Stimulated activated CD4-positive, alpha-beta T cell treated with anti-CD3 and anti-CD28 coated beads, TNF-alpha, amount 100 ng/mL, for 24 hours (primary cell): ENCODE measurements at places on chromosomes 11 and 22.

DNA sequence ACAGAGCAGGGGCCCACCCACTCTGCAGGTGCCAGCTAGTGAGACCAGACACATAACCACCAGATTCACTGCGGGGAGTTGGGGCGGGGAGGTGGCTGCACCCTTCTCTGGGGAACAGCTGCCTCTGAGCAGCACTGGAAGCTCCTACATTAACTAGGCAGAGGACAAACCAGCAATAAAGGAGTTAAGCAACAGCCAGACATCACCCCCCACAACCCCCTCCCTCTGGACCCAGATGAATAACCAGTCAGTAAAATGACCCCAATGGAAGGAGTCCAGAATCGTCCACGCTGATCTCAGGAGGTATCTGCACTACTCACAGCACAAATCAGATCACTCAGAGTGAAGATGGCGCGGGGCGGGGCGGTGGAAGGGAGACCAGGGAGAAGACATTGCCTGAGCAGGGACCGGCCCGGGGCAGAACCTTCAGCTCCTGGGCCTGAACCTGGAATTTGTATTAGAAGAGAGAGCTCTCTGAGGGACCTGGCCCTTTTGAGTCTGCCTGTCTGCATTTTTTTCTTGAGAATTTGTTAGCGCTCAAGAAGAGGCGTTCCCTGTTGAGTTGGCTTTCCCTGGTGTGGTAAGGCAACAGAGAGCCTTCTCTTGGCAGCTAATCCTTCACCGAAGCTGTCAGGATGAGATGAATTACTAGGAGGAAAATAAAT lies 125.5 kb upstream of the NCAM1 start:
- no peak for DNase-seq

GRCh38 chr11:108536783-108537182 lies 38.6 kb upstream of the POGLUT3 start:
- no peak for DNase-seq

- no peak for DNase-seq
Observed at GRCh38 chr22:20386972-20387371, 7.0 kb upstream of the ZNF74 start.

- DNase-seq, result no peak
Observed at GRCh38 chr11:132072858-132073211, 702.4 kb downstream of the NTM start.

- DNase-seq, result no peak
Observed at GRCh38 chr11:121449123-121449522, 3.0 kb upstream of the SORL1 start.

DNA sequence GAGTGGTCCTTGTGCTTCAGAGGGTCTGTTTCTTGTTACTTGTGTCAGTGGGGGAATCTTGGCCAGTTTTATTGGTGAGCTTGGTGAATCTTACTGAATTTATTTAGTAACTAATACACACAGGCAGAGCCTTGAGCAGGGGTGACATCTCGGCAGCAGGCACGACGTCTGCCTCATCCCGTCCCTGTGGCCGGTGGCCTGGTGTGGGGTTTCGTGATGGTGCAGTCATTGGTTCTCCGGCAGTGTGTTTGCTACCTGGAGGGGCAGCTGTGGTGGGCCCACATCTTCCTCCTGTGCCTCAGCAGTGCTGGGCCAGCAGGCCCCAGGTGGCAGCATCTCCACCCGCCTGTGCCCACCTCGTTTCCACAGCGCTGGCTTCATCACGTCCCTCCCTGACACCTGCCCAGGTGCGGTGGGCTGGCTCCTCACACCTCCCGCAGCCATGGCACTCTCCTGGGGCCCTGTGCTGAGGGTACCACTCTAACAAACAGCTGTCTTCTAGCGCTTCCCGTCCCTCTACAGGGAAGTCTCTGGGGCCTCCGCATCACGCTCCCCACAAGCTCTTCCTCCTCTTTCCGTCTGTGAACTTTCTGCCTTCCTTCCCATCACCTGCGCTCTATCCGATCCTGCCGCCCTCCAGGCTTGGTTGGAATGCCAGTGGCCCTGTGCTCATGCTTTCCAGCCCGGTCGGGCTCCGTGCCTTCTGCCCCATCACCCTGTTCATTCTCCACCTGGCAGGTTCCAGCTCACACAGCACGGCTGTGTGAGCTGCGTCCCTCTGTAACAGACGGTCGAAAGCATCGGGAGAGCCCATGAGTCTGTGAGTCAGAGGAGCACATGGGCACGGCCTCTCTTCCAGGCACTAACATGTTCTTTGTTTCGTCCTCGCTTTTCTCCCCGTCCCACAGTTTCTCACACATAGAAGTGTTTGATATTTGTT lies 203.4 kb downstream of the TBC1D22A start:
- no peak for DNase-seq

DNA sequence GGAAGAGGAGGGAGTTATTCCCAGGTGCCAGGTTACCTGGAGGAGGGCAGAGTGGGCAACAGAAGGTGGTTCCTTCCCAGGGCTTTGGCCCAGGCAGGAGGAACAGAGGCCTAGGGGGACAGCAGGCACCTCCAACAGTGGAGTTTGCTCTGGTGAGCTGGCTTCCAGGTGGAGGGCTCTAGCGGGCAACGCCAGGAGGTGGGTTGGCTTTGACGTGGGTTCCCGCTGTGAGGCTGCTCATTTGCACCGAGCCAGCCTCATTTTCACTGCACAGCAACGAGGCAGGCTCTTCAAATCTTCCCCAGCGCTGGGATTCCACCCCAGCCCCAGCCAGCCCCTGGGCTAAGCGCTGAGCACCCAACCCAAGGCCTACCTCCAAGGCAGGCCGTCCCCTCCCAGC lies 8.1 kb downstream of the IGSF9B start:
- no peak for DNase-seq

- DNase-seq, result no peak
Observed at GRCh38 chr22:40031766-40032470, 37.2 kb downstream of the FAM83F start.

GRCh38 chr11:113591117-113591516 lies 115.0 kb downstream of the TMPRSS5 start:
- no peak for DNase-seq

GRCh38 chr11:35632301-35632700 lies 14.0 kb downstream of the FJX1 start:
- no peak for DNase-seq

DNA sequence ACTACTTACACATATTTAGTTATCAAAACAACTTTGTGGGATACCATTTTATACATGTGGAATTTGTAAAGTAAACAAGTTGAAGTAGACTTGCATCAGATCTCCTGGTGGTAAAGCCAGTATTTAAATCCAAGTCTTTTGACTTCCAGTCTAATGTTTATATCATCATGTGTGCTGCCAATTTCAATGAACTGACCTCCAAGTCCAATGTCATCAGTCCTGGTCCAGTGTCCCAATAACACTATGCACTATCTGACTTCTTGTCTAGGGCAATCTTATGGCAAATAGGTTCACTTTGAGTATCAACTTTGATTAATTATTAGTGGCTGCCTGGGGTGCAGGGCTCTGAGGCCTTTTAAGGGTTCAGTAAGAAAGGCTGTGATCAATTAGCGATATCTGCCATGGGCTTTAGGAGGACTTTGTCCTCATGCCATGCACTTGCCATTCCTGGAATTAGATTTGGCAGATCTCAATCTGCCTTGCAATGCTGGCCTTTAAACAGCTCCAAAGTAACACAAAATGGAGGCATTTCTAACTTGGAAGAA lies 9.6 kb upstream of the PTS start:
- no peak for DNase-seq

DNA sequence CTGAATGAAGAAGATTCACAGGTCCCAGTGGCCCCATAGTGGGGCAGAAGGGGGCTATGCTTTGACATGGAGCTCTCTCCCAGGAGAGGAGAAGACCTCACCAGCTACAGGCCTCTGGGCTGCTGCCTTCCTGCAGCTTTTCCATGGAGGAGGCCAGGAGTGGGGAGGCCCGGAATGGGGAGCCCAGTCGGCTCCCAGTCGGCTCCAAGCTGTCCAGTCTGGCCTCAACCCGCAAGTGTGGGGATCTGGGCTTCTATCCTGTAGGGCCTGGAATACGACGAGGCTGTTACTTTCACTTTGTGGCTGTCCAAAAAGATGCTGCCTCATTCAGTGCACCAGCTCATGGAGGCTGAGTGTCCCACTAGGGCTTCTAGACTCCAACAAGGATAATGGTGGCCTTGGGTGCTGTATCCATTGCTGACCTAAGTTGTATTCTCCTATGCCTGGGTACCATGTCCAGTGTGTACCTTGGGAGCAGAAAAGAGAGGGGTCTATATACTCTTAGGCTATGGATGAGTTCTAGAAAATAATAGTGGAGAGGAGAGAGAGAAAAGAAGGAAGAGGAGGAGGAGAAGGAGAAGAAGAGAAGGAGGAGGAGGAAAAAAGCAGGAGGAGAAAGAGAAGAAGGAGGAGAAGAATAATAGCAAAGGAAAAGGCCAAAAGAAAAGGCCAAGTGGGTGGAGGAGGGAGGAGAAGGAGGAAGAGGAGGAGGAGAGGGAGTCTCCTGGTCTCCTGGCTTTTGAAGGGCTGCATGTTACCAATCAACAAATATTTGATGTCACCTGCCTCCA lies 1.1 kb downstream of the MYO18B start:
- DNase-seq, result no peak

DNA sequence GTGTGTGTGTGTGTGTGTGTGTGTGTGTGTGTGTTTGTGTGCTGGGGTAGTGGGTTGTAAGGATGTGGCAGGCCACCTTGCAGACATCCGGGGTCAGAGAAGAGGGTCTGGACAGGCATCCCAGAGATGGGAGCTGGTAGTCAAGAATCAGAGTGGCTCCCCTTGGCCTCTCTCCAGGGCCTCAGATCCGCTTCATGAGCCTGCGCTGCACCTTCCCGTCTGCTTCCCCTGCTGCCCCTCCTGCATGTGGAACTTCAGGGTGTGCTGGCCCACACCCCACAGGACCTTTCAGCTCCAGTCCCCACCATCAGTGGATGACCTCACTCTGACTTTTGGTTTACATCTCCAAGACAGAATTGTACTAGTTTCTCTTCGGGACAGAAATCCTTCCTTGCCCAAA lies 31.2 kb downstream of the TREH start:
- DNase-seq, result no peak

- no peak for DNase-seq
Observed at GRCh38 chr11:57463671-57464538, 3.6 kb downstream of the RTN4RL2 start.

DNA sequence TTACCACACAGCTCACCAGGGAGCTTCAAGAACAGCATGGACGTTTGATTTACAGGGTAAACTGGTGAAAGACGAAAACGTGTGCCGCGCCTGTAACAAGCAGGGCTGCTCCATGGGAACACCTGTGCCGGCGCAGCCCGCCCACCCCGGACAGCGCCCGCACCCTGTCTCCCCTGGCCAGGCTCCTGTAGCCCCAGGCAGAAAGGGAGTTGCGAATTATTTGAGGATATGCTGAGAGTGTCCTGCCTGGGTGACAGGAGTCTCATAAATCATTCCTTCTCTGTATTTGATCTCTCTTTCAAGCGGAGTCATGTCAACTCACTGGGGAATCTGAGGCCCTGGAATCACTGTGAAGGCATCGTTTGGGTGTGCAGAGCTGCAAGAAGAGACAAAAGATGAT lies 804.3 kb downstream of the OPCML start:
- no peak for DNase-seq

- peak; percentile 40 for DNase-seq
Observed at GRCh38 chr11:66981976-66982578, 7.0 kb downstream of the C11orf86 start.
